ENCODE measurements at places on chromosomes 7 and 10.

- no peak for DNase-seq
Measured at GRCh38 chr7:133186060-133186459, 66.8 kb upstream of the EXOC4 start.

GRCh38 chr7:89023877-89024276 is 228.3 kb upstream of the TEX47 start:
- no peak for DNase-seq

DNA sequence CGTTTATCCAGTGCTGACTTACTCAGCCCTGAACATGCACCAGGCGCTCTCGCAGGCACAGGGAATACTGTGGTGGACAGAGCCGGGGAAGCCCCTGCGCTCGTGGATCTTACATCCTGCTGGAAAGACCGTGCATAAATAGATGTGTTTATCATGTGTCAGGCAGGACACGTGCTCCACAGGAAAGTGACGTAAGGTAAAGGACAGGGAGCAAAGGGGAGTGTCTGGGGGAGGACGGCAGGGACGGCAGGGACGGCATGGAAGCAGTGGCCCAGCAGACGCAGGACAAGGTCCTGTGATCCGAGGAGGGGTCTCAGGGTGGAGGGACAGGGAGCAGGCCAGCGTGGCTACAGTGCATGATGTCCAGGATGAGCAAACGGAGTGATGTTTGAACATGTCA is 410.5 kb downstream of the PAXIP1 start:
- no peak for DNase-seq

DNA sequence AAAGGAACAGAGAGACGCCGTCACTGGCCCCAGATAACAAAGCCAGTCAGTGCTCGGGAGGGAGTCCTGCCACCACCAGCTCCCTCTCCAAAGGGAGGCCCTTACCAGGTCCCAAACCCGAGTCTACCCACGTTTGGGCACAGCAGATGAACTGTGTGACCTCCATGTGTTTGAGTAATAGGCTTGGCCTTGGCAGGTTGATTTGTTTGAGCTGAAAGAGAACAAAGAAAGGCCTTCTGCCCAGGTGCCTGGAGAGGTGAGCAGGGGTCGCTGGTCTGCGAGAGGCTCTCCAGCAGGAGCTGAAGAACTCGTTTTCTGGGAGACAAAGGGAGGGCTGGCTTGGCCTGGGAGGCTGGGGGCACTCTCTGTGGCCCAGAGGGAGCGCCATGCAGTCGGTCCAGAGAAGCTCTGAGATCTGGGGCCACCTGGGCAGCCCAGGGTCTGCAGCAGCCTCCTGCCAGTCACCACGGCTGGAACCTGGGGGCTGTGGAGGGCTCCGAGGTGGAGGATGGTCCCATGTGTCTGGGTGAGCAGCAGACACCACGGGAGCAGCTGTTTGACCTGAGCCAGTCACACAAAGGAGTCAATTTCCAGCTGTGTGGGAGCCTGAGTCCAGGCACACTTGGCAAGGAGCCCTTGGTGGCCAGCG is 99.7 kb downstream of the PAXIP1 start:
- DNase-seq, result no peak

DNA sequence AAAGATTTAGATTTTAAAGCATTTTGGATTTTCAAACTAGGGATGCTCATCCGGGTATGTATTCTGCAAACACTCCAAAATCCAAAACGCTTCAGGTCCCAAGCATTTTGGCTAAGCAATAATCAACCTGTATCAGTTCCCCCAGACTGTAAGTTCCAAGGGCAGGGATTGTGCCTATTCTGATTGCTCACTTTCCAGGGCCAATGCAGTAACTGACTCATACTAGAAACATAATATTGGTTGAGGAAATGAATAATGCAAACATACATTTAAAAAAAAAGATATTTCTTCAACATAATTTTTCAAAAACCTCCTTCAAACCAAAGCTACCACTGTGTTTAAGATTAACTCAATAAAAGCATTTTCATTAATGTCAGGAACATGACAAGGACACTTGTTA is 69.5 kb downstream of the HIBADH start:
- DNase-seq, result no peak

DNA sequence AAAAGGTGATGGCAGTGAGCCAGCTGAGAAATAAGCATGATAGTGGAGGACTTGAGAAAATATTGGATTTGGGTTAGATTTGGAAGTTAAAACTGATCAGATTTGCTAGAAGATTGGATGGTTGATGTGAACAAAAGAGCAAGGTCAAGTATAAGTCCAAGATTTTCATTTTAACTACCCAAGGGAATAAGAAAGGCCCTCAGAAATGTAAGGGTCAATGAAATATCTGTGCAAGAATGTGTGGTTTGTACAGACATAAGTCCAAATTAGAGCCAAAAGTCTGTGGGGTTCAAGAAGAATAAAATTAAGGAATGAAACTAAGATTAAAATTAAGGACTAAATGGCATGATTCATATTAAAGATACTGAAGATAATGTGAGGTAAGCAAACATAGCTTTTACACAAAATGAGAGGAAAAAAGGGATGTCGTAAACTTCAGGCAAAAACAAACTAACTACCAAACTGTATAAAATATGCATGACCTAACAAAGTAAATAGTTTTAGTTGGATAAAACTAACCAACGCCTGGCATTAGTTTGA is 78.4 kb upstream of the CACNA2D1 start:
- no peak for DNase-seq

GRCh38 chr7:116802746-116803152 is 59.6 kb upstream of the CAPZA2 start:
- DNase-seq, result peak; percentile 17

DNA sequence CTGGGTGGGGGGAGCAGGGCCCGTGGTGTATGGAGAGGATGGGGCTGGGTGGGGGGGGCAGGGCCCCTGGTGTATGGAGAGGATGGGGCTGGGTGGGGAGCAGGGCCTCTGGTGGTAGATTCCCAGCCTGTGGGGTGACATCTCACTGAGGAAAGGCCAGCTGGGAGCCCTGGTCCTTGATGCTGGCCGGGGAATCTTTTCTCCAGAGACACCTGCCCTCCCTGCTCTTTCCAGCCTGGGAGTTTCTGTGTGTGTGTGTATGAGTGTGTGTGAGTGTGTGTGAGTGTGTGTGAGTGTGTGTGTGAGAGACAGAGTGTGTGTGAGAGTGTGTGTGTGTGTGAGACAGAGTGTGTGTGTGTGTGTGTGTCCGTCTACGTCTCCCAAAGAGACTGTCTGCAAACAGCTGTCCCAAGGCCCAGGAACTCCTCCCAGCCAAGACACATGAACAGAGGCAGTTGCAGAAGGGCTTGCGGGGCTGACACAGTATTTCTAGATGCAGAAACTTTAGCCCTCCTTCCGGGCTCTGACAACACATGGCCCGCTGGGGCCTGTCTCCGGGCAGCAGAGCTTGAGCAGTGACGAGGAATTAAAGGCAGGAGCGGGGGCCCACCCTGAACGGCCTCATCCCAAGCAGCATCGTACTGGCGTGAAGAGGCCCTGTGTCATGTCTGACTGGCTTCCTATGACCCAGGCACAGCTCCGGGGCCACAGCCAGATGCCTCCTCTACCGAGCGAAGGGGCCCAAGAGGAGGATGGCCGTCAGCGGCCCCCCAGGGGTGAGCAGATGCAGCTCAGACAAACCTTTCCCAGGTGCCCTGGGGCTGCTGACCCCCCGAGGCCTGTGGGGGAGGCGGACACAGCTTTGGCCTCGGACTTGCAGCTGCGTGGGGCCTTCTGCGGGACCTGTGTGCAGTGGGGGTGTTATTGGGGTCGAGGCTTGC is 24.3 kb downstream of the FAM20C start:
- DNase-seq, result no peak

DNA sequence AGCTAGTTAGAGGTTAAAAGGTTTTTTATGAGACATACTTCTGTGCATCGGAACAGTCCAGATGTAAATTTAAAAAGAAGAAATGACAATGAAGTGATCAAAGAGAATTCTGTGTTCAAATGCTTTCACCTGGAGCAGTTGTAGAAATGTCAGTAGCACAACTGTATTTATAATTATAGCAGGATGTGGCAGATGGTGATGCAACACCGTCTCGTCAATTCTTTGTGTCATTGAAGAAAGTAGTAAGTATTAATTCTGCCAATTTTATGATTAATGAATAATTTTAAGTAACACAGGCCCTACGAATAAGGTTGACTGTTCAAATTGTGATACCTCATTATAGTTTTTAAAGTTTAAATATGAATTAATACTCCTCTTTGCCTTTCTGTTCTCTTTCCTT is 171.1 kb downstream of the ADK start:
- no peak for DNase-seq

GRCh38 chr10:42637648-42638054 is 719 bp downstream of the ZNF33B start:
- DNase-seq, result no peak

DNA sequence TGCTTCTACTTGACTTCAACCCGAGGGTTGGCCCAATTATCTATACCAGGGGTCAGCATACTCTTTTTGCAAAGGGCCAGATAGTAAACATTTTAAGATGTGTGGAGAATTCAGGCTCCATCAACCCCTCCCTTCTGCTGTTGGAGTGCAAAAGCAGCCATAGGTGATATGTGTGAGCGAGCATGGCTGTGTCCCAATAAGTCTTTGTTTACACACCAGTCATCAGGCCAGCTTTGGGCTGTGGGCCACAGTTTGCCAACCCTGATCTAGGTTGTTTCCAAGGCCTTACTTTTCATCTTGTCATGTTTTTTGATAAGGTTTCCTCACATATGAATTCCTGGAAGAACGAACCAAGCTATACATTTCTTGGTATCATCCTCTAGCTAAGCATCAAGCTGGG is 136.9 kb upstream of the VIPR2 start:
- DNase-seq, result no peak

DNA sequence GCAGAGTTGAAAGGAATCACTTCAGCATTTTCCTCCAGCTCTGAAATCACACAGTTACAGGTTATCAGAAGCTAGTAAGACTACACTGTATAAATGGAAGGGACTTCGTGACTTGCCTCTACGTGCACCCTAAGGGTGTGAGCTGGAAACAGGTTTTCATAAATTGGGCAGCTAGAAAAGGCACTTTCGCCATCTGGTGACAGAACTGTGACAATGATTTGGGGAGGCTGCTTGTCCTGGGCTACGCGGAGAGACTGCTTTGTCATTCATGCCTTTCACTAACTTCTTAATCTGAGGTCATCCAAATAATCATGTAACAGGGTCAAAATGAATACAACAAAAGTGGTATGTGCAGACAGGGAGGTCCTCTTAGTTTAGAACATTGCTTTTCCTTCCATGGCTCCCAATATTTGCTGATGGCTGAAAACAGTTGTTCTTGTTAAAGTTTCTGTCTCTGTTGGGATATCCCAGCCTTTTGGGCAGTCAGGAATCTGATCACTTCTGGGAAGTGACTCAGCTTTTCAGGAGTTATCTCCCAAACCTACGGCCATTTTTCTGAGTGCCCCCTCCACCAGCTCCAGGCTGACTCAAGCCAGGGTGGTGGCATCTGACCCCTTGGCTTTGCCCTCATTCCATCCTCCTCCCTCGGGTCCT is 17.8 kb downstream of the VWC2 start:
- DNase-seq, result no peak

- no peak for DNase-seq
Measured at GRCh38 chr10:110853921-110854605, 17.7 kb upstream of the PDCD4 start.

GRCh38 chr10:15262036-15262713 is 93.7 kb upstream of the NMT2 start:
- DNase-seq, result no peak

Measured in effector memory CD8-positive, alpha-beta T cell (primary cell).